ENCODE measurements at places on chromosomes 11 and 22. TPM values are rescaled to one million over a fixed set of nuclear protein-coding genes. Genes with fewer than 3 reads are reported as not detected.

HEPN1 gene
- not detected for total RNA-seq

CLDN5 gene
- 10.4 TPM for total RNA-seq

CD6 gene
- total RNA-seq, result 3.0 TPM

CLNS1A gene
- 81.6 TPM for total RNA-seq

MPZL2 gene
- 58.8 TPM for total RNA-seq

OR51A4 gene
- not detected for total RNA-seq

KCNQ1OT1 gene
- total RNA-seq, result 1.5 TPM

HEPHL1 gene
- total RNA-seq, result not detected

DNA sequence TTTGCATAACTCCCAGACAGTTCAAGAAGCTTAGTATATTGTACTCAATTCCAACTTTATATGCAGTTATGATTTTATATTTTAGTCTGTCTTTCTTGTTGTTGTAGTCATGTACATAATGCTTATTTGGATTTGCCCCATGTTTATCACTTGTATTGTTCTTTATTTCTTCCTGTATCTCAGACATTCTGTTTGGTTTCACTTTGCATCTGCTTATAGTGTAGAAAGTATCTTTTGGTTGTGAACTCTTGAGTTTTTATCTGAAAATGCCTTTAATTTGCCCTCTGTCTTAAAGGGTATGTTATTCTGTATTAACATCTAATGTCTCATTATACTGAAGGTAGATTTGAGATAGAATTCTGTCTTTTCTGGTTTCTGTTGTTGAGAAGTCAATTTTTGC, 275.4 kb downstream of the DYNC2H1 start:
- no peak for DNase-seq

GRCh38 chr11:69442807-69443137, 38.7 kb upstream of the LINC01488 start:
- DNase-seq, result peak; percentile 29

GRCh38 chr11:3126207-3126865, 38.8 kb downstream of the OSBPL5 start:
- peak; percentile 94 for DNase-seq

DNA sequence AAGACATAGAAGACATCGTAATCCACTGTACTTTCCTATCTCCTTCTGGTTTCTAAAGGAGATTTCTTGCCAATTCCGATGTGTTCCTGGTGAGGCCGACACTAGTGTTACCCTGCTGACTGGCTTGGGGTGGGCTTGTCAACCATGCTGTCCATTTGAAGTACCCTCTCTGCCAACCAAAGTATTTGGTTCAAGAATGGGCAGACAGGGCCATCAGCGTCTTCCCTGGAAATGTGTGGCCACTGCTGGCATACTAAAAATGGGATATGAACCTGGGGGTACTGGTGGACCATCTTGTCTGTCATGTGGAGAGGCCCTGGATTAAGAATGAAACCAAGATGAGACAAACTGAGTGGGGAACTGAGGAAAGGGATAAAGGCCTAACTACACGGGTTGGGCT, 1.8 kb upstream of the VSTM5 start:
- no peak for DNase-seq

DNA sequence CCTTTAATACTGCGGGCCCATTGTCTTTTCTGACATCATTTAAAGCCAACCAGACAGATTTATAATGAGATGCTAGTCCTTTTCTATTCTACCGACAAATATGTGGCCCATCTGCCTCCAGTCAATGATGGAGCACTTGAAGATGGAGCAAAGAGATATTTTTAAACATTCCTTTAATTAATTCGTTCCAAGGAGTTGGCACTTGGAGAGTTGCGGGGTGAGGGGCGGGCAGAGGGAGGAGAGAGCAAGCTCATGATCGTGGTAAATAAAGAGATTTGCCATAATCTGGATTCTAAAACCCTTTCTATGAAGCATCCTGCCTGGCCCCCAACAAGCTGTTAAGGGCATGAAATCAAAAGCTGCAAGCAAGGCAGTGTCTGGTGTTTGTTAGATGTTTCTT, 5.0 kb downstream of the SLC1A2 start:
- DNase-seq, result no peak

DNA sequence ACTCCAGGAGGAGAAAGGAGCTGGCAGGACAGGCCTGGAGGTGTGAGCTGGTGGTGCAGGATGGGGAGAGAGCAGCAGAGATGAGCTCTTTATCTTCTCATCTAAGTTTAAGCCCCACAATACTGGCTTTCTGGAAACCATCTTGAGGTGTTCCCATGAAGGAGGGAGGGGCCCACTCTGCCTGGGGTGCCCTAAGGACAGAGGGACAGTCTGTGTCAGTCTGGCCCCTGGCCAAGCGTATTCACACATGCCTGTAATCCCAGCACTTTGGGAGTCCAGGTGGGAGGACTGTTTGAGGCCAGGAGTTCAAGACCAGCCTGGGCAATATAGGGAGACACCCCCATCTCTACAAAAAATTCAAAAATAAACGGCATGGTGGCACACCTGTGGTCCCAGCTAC, 8.9 kb downstream of the SERHL2 start:
- DNase-seq, result no peak

DNA sequence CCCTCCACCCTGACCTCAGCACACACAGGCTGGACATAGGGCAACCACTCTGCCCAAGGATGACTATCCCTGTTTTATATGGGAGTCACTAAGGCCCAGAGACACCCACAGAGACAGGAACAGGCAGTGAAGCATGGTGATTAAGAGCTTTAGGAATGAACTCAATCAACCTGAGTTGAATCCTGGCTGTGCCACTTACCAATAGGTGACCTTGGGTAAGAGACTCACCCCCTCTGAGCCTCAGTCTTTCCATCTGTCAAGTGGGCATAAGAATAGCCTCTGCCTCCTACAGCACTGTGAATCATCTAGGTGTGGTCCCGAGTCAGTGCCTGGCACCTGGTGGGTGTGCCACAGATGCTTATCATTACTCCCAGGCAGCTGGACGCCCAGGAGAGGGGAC, 6.8 kb downstream of the CRYBB1 start:
- no peak for DNase-seq

GRCh38 chr11:44608991-44609782, 43.7 kb downstream of the CD82 start:
- no peak for DNase-seq

DNA sequence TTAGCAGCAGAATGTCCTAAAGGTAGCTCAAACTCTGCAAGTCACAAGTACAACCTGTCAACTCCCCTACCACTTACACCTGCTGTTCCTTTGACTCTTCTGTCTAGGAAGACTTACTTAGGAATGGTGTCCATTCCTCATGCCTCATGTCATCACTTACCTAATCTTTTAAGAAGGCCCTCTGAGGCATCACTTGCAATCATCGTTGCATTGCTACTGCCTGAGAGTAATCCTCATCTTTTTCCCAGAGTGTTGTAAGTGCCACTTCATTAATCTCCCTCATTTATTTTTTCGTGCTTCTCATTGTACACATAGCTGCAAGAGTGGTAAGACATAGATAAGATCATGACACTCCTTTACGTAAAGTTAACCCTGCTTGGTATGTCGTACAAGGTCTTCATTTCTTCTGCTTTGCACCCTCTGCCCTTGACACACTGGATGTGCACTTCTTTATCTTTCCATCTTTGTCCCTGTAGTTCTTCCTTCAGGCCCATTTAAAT, 54.6 kb downstream of the SFI1 start:
- DNase-seq, result no peak

GRCh38 chr11:11843211-11843621, 1.4 kb downstream of the USP47 start:
- DNase-seq, result no peak

DNA sequence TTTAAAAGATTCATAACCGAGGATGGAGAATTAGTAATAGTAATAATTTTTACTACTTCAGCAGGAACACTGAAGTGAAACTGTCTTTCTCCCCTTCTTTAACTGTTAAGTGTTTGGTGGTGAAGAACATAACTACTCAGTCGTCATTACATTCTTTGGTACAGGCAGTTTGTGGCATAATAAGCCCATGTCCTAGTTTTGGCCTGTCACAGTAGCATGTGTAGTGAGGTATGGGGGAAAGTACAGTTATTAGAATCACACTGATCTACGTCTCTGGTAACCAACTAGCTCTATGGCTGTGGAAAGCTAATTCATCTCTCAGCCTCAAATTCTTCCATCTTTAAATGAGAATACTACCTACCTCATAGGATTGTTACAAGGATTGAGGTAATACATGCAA, 71.8 kb downstream of the RBFOX2 start:
- DNase-seq, result no peak

GRCh38 chr11:19829109-19829837, 116.6 kb downstream of the NAV2 start:
- DNase-seq, result peak; percentile 50

DNA sequence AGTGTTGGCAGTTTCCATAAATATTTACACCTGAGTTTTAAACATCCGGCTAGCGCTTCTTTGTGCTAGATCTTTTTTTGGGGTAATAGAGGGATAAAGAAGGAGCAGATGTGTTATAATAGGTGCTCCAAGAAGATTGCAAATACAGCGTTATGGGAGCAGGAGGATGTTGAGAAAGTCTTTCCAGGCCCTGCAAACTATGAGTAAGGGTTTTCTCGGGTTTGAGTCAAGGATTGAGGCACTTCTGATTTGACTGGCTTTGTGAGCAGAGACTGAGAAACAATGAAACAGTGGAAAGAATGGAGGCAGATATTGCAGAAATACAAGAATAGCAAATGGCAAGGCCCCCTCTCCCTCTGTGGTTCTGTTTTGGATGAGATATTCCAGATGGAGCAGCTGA, 155.0 kb upstream of the TIMP3 start:
- DNase-seq, result no peak

GRCh38 chr22:48944751-48945620, 882.7 kb downstream of the BRD1 start:
- peak; percentile 1 for DNase-seq

DNA sequence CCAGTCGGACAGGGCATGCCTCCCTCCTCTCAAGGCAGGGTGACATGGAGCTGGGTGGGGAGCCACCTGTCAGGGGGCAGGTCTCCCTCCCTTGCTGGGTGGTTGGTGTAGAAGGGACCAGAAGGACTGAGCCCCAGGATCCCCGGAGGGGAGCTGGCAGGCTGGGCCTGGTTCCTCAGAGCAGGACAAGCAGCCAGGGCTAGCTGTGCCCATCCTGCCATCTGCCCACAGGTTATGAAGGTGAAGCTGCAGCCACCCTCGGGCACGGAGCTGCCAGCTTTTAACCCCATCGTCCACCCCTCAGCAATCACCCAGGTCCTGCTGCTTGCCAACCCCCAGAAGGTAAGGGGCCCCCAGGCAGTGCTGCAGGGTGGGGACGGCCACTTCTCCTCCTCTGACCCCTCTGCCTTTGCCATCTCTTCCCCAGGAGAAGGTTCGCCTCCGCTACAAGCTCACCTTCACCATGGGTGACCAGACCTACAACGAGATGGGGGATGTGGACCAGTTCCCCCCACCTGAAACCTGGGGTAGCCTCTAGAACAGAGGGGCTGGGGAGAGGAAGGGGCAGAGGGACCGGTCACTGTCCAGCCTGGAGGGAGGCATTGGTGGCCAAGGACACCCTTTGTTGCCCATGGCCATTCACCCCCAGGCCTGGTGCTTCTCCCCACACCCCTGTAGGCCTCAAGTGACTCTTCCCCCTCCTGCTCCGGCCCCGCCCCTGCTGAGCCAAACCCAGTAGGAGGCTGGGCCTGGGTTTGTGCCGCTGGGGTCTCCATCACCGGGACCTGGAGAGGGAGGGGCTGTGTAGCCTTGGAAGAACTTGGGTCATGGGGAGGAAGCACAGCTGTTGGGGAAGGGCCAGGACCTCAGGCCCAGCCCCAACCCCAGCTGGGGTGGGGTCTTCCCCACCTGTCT, 7.0 kb upstream of the SH3BP1 start:
- no peak for DNase-seq

DNA sequence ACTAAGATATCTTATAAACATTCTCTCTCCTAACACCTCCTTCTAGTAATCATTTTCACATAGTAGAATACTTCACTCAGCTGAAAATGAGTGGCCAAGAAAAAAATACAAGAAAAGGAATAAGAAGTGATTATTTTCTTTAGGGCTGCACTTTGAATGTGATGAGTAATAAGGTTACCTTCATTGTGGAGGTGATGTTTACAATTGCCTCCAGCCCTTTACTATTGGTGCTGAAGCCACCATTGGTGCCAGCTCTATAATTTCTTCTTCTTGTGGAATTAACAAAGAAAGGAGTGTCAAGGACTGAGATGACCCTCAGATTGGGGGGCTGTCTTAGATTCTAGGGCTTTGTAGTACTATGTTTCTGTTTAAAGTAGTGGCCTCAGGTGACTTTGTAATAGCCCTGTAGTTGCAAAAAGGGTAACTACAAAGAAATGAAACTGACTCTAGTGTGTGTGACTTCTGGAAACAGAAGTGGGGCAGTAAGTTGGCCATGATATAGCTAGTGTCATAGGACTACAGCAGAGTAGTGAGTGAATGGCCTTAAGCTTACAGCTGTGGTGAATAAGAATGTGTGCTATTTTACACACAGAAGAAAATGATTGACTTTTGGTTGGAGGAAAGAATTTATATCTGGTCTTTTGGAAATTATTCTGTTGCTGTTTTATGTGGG, 287.2 kb downstream of the TMEM135 start:
- DNase-seq, result no peak

- no peak for DNase-seq
These were observed 1.3 kb downstream of the SLC39A13 start for GRCh38 chr11:47409440-47410369.

DNA sequence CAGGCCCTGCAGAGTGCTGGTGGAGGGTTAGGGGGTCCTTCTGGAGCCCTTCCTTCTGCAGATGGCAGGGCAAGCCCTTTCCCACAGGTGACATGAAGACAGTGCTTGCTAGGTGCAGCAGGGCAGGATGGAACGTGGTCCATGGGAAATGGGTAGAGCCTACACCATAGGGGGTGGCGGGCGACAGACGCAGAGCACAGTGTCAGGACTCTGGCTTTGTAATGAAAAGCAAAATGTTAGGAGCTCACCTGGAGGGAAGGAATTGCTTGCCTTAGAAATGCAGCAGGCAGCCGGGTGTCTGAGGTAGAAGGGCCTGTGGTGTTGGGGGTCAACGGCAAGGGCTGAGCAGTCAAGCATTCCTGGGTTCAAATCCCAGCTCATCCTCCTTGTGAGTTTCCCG, 54.9 kb downstream of the ARHGAP8 start:
- no peak for DNase-seq

GRCh38 chr11:44030996-44031395, 16.8 kb upstream of the ACCSL start:
- no peak for DNase-seq

GRCh38 chr11:95147364-95147905, 57.8 kb downstream of the ENDOD1 start:
- DNase-seq, result no peak

- DNase-seq, result no peak
These were observed 140.0 kb downstream of the RAB38 start for GRCh38 chr11:88035271-88035670.

DNA sequence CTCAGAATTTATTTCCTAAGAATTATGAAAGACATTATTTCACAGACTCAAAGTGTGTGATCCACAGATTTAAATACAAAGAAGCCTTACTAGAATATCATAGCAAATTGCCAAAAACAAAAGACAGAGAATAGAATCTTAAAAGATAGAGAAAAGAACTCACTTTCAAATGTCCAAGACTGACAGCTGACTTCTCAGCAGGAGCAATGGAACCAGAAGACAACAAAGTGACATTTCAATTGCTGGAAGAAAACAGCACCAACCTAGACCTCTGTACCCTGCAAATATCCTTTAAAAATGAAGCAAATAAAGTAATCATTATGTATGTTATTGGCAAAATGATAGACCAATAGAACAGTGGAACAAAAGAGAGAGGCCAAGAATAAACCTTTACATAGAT, 109.2 kb downstream of the TTC17 start:
- DNase-seq, result no peak

Measured in colonic mucosa (tissue), 4 donors.